A549 treated with CpdA at 1 μM for 4 hours (cell line): ENCODE measurements at places on chromosomes 1 and 21. TPM values are rescaled to one million over a fixed set of nuclear protein-coding genes. Genes with fewer than 3 reads are reported as not detected.

Gene TSTD1
- total RNA-seq, result 0.25 to 0.52 TPM (median 0.40 TPM) in 4 of 5 replicates, not detected in the other

Gene HPCAL4
- total RNA-seq, result 0.24 to 0.41 TPM (median 0.29 TPM) in 5 replicates

Gene RAD54L
- 10.2 to 12.8 TPM (median 12.1 TPM) in 5 replicates for total RNA-seq

Gene TUT4
- 15.8 to 26.3 TPM (median 16.9 TPM) in 5 replicates for total RNA-seq

Gene PPFIA4
- total RNA-seq, result 0.25 to 1.1 TPM (median 0.34 TPM) in 5 replicates

Gene F3
- 1.5 to 3.3 TPM (median 2.7 TPM) in 5 replicates for total RNA-seq

Gene GPR37L1
- total RNA-seq, result 0.13 to 0.20 TPM (median 0.17 TPM) in 5 replicates

Gene GPR161
- total RNA-seq, result 8.5 to 16.3 TPM (median 13.7 TPM) in 5 replicates

Gene COL9A2
- total RNA-seq, result 0.11 to 0.47 TPM (median 0.18 TPM) in 5 replicates

Gene MNDA
- total RNA-seq, result not detected in 5 replicates

Gene DR1
- total RNA-seq, result 30.2 to 35.3 TPM (median 34.2 TPM) in 5 replicates

Gene C1orf115
- 4.4 to 5.8 TPM (median 5.2 TPM) in 5 replicates for total RNA-seq

Gene KIF17
- 0.90 to 1.7 TPM (median 1.2 TPM) in 5 replicates for total RNA-seq

Gene FCN3
- total RNA-seq, result not detected in 5 replicates

Gene OR6N1
- not detected in 5 replicates for total RNA-seq

Gene CYP4B1
- total RNA-seq, result not detected in 5 replicates

Gene EPHA10
- total RNA-seq, result 0.51 to 0.91 TPM (median 0.62 TPM) in 5 replicates

Gene AGMAT
- total RNA-seq, result 6.1 to 8.5 TPM (median 7.9 TPM) in 5 replicates

Gene SV2A
- total RNA-seq, result 0.06 to 0.14 TPM (median 0.11 TPM) in 5 replicates

Gene SHISA4
- total RNA-seq, result 9.9 to 20.3 TPM (median 17.3 TPM) in 5 replicates

Gene IL12RB2
- not detected in 5 replicates for total RNA-seq

Gene RIMKLA
- 0.70 to 1.1 TPM (median 0.84 TPM) in 5 replicates for total RNA-seq

Gene RXRG
- total RNA-seq, result not detected in 5 replicates
